ENCODE measurements at places on chromosomes 7 and 10.

DNA sequence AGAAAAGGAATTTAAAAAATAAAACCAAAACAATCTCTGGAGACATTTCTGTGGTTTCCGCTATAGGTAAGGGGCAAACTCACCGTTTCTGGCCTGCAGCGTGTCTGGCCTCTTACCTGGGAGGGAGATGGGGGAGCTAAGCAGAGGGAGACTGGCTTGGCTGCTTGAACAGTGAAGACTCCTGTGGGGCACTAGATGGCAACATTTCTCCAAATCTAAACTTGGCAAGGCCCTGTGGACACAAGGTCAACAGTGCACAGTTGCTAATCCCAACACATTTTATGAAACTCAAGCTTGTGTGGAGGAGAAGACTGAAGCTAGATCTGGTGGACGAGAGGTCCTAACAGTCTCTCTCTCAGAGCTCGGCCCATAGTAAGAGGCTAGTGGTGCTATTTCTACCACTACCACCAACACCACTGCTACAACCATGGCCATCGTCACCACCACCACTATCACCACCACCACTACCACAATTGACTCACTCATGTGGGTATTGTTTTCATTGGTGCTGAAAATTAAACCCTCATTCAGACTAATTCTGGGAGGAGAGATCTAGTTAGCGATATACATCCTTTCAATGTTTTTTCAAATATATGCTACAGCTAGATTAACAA lies 28.4 kb upstream of the CDHR3 start:
- DNase-seq, result peak; percentile 19

DNA sequence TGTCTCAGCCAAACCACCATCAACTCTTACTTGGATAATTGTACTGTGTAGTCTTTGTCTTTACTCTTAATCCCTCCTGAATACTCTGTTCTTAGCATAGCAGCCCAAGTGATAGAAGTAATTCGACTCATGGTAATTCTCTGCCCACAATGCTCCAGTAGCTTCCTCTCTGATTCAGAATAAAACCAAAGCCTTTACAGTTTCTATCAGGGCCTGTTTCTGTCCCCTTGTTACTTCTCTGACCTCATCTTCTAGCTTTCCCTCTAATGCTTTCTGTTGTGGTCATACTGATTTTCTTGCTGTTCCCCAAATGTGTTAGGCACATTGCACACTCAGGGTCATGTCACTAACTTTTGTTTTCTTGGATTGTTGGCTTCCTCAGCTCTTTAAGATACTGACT lies 8.0 kb downstream of the ZNF518A start:
- DNase-seq, result no peak

GRCh38 chr7:70392877-70393435 lies 739.0 kb upstream of the GALNT17 start:
- DNase-seq, result no peak

GRCh38 chr7:28082071-28082470 lies 98.5 kb downstream of the JAZF1 start:
- no peak for DNase-seq

GRCh38 chr7:30224511-30225062 lies 59.8 kb upstream of the ZNRF2 start:
- DNase-seq, result no peak

- DNase-seq, result no peak
Measured at GRCh38 chr7:7924303-7924702, 44.3 kb upstream of the GLCCI1 start.

DNA sequence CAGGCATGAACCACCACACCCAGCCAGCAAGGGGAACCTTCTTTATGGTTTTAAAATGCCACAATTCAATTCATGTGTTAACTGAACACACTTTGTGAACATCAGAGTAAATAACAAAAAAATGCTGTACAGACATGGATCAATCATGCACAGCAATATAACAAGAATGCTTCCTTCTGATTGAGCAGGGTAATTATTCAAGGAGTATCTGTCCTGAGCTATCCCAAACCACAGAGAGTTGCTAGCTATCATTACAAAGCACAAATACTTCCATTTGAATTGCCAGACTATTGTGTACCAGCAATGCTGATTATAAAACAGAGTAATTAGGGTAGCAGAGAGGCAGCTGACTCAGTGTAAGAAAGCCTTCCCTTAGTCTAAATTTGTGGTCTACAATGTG lies 11.3 kb upstream of the RHOBTB1 start:
- no peak for DNase-seq

DNA sequence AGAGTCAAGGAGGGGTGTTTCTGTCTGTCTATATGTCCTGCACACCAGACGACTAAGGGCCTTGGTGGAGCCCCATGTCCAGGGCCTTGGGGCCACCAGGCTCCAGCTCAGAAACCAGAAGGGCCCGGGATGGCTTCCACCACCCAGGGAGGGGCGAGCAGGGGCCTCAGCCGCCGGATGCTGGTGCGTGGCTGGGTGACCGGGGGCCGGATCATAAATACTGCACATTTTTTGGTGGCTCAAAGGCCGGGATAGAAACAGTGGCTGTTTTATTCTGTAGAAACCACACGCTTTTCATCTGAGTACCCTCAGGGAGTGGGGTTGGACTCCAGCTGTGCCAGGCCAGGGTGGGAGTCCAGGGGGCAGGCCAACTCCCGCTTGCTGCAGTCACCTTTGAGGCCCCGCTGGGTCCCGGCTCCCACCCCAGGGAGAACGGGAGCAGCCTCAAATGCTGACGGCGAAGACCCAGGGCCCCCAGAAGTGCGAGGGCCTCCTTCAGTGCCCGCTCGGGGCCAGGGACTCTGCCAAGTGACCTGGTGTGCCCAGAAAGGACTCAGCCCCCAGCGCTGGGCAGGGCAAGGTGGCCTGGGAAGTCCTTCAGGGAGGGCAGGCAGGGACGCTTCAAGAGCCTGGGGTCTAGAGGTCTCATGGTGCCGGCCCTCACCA lies 28.2 kb downstream of the PDGFA start:
- DNase-seq, result no peak

DNA sequence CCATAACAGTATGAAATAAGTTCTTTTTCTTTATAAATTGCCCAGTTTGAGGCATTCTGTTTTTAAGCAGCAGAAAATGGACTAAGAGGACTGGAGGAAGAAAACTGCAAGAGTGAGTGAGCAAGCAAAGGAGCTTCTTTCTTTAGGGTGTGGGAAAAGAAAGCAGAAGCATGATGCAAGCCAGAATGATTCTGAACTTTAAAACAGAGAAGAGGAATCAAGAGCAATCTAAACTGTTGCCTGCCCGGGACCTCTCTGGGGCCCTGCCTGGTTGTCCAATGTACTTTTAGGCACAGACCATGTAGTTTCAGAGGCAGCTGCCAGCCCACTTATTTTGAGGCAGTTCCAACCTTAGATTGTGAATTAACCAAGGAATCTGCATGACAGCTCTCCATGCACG lies 186.3 kb downstream of the PLPP4 start:
- DNase-seq, result no peak

DNA sequence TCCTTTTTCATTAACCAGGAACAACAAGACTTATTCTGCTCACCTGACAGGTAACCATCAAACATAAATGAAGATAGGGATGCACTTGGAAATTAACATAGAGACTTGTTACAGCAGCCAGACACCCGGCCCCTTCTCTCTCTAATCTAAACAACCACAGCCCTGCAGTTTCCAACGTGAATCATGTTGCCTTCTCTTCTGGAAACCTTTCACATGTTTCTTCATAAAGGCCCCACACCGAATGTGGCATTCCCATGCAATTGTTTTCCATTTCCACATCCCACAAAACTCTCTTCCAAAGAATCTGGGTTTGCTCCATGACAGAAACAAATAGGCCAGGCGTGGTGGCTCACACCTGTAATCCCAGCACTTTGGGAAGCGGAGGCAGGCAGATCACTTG lies 15.0 kb upstream of the WDR86 start:
- DNase-seq, result no peak

GRCh38 chr7:127629268-127629854 lies 11.4 kb upstream of the PAX4 start:
- no peak for DNase-seq

DNA sequence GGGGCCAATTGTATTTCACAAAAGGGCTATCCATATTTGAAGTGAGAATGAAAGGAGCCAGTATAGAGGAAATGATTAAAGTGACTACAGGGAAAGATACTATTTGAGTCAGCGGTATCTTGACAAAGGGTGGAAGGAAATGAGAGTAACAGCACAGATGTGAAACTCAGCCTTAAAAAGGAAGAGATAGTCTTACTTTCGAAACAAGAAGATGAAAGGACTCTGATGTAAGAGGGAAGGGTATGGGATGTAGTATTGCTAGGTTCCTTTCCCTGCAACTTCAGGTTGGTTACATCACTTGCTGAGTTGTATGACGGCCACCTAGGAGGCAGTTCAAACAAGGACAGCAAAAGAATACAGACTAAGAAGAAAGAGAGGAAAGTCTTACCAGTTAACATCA lies 13.7 kb downstream of the CISD1 start:
- no peak for DNase-seq

DNA sequence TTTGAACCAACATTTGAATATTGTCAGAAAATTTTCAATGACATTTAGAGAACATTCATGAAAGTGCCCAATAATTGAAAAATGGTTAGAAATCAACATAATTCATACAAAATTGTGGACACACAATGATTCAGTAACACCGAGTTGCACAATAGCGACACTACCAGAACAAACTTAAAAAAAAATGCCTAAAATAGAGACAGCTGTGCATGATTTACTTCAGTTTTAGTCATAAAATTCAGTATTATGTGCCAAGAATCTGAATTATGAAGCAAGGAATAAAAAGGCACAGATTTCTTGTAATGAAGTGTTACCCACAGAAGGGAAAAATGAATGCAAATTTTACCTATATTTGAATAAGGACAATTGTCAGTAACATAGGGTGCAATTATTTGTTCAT lies 396.0 kb downstream of the SEMA3D start:
- no peak for DNase-seq

GRCh38 chr10:98556061-98556460 lies 109.3 kb upstream of the HPS1 start:
- DNase-seq, result no peak

DNA sequence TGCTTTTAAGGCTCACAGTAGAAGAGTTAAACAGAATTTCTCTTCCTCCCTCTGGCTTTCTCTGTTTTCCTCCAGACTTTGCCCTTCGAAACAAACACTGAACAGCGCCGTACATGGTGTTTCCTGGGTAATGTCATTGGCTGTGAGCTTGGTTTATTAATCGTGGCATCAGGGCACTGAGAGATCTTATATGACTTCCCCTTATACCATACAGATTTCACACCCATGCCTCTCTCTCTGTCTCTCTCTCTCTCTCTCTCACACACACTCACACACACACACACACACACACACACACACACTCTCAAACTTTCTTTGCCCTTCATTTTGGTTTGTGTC lies 195.5 kb downstream of the CREB5 start:
- DNase-seq, result no peak

DNA sequence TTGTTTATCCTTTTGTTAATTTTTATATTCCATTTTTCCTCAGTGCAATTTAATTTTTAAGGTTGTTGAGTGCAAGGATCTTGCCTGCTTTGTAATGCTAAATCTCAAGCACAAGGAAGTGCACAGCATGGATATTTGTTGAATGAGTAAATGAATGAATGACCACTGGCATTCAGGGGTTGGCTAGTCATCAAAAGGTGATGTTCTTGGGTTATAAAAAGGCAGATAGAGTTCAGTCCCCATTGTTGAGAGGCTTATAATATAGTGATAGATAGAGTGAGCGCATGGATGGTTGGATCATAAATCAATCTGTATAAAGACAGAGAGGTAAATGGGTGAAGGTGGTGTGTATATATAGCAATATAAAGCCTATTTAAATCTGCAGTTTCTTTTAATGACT lies 193.2 kb upstream of the KLF6 start:
- no peak for DNase-seq

DNA sequence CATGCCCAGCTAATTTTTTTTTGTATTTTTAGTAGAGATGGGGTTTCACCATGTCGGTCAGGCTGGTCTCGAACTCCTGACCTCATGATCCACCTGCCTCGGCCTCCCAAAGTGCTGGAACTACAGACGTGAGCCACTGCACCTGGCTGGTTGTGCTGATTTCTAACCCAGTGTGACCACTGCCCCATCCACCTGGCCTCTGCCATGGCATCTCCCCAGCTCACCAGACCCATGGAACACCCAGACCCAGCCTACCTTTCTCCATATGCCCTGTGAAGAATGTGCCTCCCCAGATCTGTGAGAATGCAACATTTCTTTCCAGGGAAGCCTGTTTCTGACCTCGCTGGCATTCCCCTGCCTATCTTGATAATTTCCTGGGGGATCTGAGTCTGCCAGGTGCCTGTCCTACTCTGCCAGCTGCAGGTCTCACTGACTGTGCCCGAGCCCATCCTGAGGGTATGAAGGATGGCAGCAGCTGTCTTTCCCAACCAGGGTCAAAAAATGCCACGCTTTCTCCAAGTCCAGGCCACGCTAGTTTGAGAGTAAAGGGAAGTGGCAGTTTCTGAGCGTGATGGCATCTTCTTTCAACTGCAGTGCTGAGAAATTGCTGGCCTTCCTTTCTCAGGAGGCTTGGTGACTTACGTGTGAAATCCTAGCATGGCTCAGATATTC lies 324.4 kb upstream of the ZNF32 start:
- DNase-seq, result no peak

GRCh38 chr7:25559581-25560367 lies 331.5 kb upstream of the NPVF start:
- no peak for DNase-seq

DNA sequence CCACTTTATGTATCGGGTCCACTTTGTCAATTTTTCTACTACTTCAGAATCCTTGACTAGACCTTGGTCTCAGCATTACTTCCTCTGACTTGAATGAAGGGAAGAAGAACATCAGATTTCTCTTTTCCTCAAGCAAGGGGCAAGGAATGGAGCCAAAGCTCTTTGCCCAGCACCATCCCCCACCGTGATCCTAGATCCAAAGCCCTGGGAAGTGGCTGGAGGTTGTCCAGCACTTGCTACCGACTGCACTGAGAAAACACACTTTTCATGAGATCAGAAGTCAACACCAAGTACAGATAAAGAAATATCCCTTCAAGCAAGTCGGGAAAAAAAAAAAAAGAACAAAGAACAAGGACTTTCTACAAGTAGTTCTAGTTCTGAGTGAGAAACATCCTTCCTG lies 102.1 kb upstream of the DDC start:
- no peak for DNase-seq

- no peak for DNase-seq
Measured at GRCh38 chr10:95909561-95909960, 1.8 kb downstream of the CC2D2B start.

- DNase-seq, result no peak
Measured at GRCh38 chr7:12716134-12716681, 28.8 kb downstream of the ARL4A start.

- no peak for DNase-seq
Measured at GRCh38 chr7:87316846-87317552, 28.5 kb upstream of the CROT start.

DNA sequence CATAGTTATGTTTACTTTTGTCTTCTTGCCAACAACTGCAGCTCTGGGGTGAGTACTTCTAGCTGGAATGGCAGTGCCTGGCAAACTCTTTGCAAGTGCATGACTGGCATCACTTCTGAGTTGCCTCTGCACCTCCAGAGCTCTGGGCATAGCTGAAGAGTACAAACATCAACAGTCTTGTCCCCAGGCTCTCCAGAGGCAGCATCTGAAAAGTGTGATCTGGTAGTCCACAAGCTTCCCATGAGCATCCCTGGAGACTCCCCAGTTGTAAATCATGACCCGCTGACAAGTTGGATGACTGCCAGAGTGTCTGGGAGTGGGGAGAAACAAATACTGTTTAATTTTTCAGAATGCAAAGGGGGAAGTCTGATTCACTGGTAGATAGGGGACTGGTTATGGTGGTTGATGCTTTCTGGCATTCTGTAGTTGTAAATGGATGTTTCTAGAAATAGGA lies 138.9 kb upstream of the CDK13 start:
- DNase-seq, result no peak

GRCh38 chr10:129935102-129935866 lies 28.8 kb downstream of the EBF3 start:
- DNase-seq, result no peak
